Astrocyte (in vitro differentiated cells and primary cell): ENCODE measurements at places on chromosomes 4 and X.

GRCh38 chr4:72505314-72505744 lies 63.7 kb downstream of the ADAMTS3 start:
- DNase-seq, result peak; percentile 39

GRCh38 chrX:24019448-24019847 lies 7.5 kb downstream of the KLHL15 start:
- no peak for DNase-seq

- no peak for DNase-seq
These were observed 44.6 kb upstream of the MBNL3 start for GRCh38 chrX:132533409-132533808.

GRCh38 chr4:80613470-80613869 lies 277.9 kb downstream of the CFAP299 start:
- DNase-seq, result no peak

DNA sequence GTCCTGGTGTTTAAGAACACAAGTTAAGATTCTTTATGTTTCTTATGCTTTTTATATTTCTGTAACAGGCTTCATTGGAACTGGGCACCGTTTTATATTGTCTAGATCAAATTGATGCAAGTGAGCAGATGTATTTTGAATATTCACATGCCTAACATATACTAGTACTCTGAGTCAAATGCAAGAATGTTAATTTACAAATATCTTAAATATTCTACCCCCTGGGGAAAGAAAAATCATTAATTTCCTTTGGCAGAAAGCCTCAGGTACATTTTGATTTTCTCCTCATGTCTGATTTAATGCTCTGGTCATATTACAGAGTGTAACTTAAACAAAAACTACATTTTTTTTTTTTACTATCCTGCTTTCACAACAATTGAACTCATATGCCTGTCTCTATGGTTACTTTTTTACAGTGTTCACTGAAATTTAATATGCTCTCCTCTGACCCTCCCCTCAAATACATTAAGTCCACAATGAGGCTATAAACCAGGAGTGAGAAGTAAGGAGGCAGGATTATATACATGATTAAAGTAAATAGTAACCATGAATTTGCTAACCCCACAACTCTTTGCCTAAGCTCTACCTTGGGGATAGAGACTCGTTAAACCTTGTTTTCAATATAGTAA lies 2.4 kb upstream of the NSUN7 start:
- DNase-seq, result no peak

DNA sequence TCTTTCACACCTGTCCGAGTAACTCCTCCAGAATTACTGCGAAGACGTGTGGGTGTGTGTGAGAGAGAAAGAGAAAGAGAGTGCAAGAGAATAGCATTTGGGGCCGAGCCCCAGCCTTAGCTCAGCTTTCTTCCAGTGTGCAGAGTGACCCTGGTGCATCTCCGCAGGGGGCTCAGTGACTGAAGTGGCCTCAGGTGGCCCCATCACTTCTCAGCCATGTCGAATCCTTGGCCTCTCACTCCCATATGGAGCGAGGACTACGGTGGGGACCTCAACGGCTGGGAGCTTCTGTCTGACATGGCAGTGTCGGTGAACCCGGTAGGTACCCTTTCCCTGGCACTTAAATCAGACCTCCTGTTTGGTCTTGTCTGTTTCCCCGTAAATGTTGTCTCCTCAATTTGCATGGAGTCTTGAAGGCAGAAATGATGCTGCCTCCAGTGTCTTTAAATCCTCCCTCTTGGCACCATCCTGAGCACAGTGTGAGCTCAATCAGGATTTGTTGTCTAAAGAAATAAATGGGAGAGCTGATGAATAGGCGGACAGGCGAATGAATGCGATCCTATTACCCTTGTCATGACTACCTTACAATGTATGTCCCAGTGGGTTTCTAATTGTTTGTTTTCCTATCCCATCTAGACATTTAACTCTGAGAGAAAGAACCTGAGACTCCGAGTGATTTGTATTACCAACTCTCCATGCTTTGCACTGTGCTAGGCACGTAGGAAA lies 305.9 kb downstream of the AFF2 start:
- DNase-seq, result no peak

- no peak for DNase-seq
These were observed 68.6 kb downstream of the PRKG2 start for GRCh38 chr4:81146466-81146865.

DNA sequence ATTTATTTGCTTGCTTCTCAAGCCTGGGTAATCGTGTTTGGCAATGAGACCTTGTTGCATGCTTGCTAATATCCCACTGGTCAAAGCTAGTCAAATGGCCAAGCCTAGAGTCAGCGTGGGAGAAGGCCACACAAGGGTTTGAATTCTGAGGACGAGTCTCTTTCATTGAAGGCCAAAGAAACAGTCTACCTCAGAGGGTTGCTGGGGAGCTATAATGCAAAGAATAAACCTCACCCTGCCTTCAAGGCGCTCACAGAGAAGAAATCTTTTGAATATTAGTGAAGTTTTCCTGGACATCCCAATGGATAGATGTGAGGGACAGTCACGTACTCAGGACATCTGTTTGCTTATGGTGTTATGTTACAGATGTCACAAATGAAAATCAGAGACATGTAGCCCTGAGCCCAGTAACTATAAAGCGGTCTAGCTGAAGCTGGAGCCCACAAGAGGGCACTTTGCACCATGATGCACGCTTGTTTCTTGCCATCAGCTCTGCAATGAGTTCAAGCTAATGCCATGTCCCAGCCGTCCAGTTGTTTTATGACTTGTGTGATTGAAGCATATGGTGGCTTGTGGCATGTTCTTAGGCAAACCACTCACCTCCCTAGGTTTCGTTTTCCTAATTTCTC lies 1.1 kb upstream of the TLR3 start:
- peak; percentile 9 for DNase-seq

GRCh38 chrX:44506678-44507077 lies 36.0 kb downstream of the FUNDC1 start:
- DNase-seq, result no peak

- DNase-seq, result no peak
These were observed 449.1 kb downstream of the FAM133A start for GRCh38 chrX:94123062-94123461.

- DNase-seq, result peak; percentile 50
These were observed 5.9 kb upstream of the FAM184B start for GRCh38 chr4:17787315-17787714.

GRCh38 chr4:62495032-62495431 lies 1294.9 kb downstream of the ADGRL3 start:
- no peak for DNase-seq

GRCh38 chr4:41110050-41110449 lies 104.3 kb downstream of the APBB2 start:
- no peak for DNase-seq
